Thoracic aorta (tissue), 2 donors: ENCODE measurements at places on chromosomes 13 and 19. TPM values are rescaled to one million over a fixed set of nuclear protein-coding genes. Genes with fewer than 3 reads are reported as not detected.
A peak's percentile ranks its signal among the peaks of the same experiment; 100 is the strongest.

The CEACAM1 gene
- total RNA-seq: 2.2 TPM

DNA sequence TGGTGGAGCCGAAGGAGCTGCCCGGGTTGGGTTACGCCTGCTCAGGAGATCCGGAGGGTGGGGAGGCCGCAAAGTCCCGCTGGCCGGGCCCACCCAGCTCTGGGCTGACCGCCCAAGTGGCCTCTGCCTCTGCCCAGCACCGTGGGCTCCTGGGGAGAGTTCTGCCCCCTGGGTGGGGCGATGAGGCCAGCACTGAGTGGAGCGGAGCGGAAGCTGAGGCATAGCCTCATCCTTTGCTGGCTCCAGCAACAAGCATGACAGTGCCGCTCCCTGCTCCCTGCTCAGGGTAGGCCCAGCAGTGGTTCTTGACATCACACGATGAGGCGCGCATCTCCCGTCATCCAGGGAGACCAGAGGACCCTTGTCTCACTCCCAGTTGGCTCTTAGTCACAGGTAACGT, 22.5 kb downstream of the CCDC8 start:
- no peaks in the 10 kb centered on the region for H3K27me3 ChIP-seq
- DNase-seq: no peak
- no peak overlapping the region for H3K4me3 ChIP-seq
- H3K4me1 ChIP-seq: peaks cover 46% of the 10 kb centered on the region

The LSR gene
- total RNA-seq: 9.3 TPM

- no peak for DNase-seq
- H3K36me3 ChIP-seq: no peaks in the 10 kb centered on the region
- no peak overlapping the region for H3K4me3 ChIP-seq
- H3K27me3 ChIP-seq: no peaks in the 10 kb centered on the region
- H3K4me1 ChIP-seq: peaks cover 27% of the 10 kb centered on the region
These were observed 92.7 kb downstream of the FGF14 start for GRCh38 chr13:102309110-102309509.

DNA sequence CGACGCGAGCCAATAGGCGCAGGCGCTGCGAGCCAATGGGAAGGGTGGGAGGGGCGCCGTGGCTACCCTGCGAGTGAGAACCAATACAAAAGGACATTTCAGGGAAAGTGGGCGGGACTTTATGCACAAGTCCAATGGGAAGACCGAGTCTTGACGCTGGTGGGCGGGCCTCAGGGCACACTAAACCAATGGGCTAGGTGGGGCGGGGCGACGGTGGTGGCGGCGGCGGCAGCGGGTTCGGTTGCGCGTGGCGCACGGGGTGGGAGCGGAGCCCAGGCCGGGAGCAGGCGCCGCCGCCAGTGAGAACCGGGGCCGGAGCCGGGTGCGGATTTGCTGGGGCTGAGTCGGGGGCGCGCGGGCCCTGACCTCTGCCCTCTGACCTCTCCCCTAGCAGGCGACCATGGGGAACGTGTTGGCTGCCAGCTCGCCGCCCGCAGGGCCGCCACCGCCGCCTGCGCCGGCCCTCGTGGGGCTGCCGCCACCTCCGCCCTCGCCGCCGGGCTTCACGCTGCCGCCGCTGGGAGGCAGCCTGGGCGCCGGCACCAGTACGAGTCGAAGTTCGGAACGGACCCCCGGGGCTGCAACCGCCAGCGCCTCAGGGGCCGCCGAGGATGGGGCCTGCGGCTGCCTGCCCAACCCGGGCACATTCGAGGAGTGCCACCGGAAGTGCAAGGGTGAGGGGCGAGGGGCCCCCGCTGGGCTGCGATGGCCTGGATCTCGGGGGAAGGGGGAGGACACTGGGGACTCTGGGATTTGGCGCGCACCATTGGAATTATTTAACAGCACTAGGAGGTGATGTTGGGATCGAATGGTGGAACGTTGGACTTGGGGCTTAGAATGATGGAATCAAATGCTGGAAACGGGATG, at the start of gene TOMM40:
TOMM40 (plus strand) TSS at position 239 of the 867 bp plus-strand sequence; CDS start at position 401, 162 bp downstream.
- H3K27me3 ChIP-seq: no peaks in the 10 kb centered on the region
- H3K27ac ChIP-seq: peak within 1 kb of the TSS; percentile 88
- peak within 1 kb of the TSS; percentile 86 for H3K4me3 ChIP-seq
- peak; percentile 99 for DNase-seq

The CEACAM4 gene
- total RNA-seq: 4.0 TPM

DNA sequence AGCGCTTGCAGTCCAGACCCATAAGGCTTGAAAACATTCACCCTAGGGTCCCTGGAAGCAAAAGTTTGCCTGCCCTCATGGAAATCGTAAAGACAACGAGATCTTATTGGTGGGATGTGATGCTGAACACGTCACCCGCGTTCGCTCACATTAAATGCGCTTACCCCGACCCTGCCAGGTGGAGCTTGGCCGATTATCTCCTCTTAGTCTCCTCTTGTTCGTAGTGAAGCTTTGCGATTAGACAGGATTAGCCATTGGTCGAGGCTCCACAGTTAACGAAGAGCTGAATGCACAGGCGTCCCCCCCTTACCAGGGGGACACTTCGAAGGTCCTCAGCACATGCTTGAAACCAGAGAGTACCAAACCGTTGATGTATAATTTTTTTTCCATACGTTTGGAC, 16.0 kb upstream of the KDM4B start:
- no peak overlapping the region for H3K4me3 ChIP-seq
- H3K27ac ChIP-seq: no peak overlapping the region
- H3K4me1 ChIP-seq: no peaks in the 10 kb centered on the region
- no peaks in the 10 kb centered on the region for H3K36me3 ChIP-seq

The GALP gene
- total RNA-seq: not detected

DNA sequence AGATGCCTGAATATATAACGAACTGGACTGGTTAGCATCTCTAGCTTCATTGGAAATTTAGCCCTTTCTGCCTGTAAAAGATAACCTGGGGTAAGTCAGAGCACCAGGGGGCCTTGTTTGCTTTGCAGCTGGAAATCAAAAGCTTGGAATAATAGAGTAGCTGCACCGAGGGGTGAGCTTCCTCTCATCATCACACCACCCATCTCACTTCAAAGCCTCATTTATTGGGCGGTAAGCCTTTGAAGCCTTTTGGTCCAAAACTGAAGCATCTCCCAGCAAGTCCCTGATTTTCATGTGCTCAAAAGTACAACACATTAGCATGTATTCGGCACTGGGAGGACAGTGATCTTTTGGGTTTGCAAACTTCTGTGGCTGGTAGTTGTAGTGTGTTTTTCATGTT, 405.1 kb downstream of the FOXO1 start:
- H3K4me1 ChIP-seq: peaks cover 12% of the 10 kb centered on the region
- no peak overlapping the region for H3K4me3 ChIP-seq
- H3K27me3 ChIP-seq: no peaks in the 10 kb centered on the region
- no peak for DNase-seq
- no peaks in the 10 kb centered on the region for H3K36me3 ChIP-seq

DNA sequence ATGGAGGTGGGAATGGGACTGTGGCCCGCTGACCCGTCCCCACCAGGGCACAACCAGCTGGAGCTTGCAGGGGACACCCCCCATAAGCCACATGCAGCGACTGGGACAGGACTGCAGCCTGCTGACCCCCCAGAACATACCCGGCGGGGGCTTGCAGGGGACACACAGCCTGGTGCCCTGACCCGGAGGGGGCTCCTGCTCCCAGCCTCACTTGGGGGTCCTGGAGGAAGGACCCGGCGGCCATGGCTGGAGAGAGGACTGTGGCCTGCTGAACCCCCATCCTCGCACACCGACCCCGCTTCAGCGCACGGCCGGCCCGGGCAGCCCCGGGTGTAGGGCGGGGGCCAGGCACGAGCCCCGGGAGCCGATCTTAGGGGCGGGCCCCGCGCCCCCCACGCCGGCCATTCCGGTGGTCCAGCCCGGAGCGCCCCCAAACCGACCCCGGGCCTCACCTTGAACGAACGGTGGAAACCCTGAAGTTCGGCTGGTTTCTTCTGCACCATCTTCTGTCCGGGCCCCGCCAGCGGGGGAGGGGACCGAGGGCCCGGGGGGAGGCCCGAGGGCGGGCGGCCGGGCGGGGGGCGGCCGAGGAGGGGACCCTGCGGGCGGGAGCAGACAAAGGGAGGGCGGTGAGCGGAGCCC, 574 bp downstream of the MKNK2 start:
- H3K36me3 ChIP-seq: peaks cover 13% of the 10 kb centered on the region
- H3K4me1 ChIP-seq: peaks cover 25% of the 10 kb centered on the region
- H3K27ac ChIP-seq: peak overlapping the region; percentile 89
- DNase-seq: no peak

GRCh38 chr19:1125601-1126467, 22.0 kb downstream of the GPX4 start:
- peaks cover 60% of the 10 kb centered on the region for H3K36me3 ChIP-seq
- H3K4me1 ChIP-seq: peaks cover 41% of the 10 kb centered on the region
- H3K27me3 ChIP-seq: no peaks in the 10 kb centered on the region
- no peak for DNase-seq

The ZDHHC20 gene
- total RNA-seq: 70.3 TPM

DNA sequence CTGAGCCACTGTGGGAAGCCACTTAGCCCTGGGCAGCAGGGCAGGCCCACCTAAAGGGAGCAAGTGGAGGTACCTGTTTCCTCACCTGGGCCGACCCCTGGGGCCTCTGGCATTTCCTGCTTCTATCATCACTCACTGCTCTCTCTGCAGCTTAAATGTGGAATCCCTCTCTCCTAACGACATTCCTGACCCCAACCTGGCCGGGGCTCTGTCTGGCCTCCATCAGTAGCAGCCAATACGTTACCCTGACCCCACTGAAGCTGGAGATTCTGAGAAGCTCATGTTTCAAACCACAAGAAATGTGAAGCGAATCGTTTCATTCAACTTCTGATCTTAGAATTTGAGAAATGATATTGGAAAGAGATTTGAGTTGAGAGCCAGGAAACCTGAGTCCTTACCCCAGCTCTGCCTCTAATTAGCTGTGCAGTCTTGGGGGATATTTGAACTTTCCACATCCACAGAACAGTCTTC, 39.9 kb downstream of the DOCK9 start:
- no peak for DNase-seq
- no peaks in the 10 kb centered on the region for H3K4me1 ChIP-seq
- no peak overlapping the region for H3K27ac ChIP-seq
- H3K36me3 ChIP-seq: no peaks in the 10 kb centered on the region

GRCh38 chr13:80262051-80262695, 78.8 kb downstream of the SPRY2 start:
- no peaks in the 10 kb centered on the region for H3K4me1 ChIP-seq
- H3K27ac ChIP-seq: no peak overlapping the region
- no peak overlapping the region for H3K4me3 ChIP-seq
- no peaks in the 10 kb centered on the region for H3K27me3 ChIP-seq

- peaks cover 9% of the 10 kb centered on the region for H3K36me3 ChIP-seq
- H3K27ac ChIP-seq: peak overlapping the region; percentile 99
- no peak for DNase-seq
- no peaks in the 10 kb centered on the region for H3K27me3 ChIP-seq
- H3K4me1 ChIP-seq: peaks cover 16% of the 10 kb centered on the region
These were observed 427 bp downstream of the ZNF160 start for GRCh38 chr19:53102756-53103233.

The TMPRSS9 gene
- total RNA-seq: 0.42 TPM

GRCh38 chr19:12112701-12113100, 27.4 kb downstream of the ZNF20 start:
- no peaks in the 10 kb centered on the region for H3K27me3 ChIP-seq
- no peak for DNase-seq
- H3K4me1 ChIP-seq: no peaks in the 10 kb centered on the region
- H3K36me3 ChIP-seq: peaks cover 26% of the 10 kb centered on the region
- no peak overlapping the region for H3K27ac ChIP-seq

DNA sequence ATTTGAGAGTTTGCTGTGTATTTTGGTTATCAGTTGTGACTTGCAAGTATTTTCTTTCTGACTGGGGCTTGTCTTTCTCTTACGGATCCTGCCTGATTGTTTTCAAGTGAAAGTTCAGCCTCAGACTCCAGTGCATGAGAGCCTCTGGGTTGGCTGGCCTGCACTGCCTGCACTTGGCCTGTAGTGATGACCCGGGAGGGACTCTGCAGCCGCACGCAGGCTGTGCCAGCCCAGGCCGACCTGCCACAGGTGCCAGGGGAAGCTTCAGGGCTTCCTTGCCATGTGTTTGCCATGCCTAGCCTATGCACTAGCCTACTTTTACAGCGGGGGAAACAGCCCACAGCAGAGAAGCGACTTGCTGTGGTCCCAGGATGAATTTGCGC, 77.0 kb downstream of the KDM4B start:
- DNase-seq: no peak
- peak overlapping the region; percentile 34 for H3K27ac ChIP-seq
- H3K36me3 ChIP-seq: peaks cover 25% of the 10 kb centered on the region
- H3K27me3 ChIP-seq: no peaks in the 10 kb centered on the region

DNA sequence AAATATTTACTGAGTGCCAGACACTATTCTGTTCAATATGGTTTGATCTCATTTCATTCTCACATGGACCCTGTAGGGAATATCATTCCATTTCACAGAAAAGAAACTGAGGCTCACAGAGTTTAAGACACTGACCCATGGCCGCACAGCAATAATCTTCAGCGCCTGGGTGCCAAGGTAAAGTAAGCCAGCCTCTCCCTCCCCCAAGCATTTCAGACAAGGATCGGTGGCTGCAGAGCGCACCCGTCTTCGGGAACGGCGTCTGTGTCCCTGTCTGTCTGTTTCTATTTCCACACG, 4.3 kb upstream of the PDE4A start:
- H3K27me3 ChIP-seq: no peaks in the 10 kb centered on the region
- H3K36me3 ChIP-seq: no peaks in the 10 kb centered on the region
- H3K4me3 ChIP-seq: peak overlapping the region; percentile 49
- peaks cover 25% of the 10 kb centered on the region for H3K4me1 ChIP-seq
- no peak overlapping the region for H3K27ac ChIP-seq

DNA sequence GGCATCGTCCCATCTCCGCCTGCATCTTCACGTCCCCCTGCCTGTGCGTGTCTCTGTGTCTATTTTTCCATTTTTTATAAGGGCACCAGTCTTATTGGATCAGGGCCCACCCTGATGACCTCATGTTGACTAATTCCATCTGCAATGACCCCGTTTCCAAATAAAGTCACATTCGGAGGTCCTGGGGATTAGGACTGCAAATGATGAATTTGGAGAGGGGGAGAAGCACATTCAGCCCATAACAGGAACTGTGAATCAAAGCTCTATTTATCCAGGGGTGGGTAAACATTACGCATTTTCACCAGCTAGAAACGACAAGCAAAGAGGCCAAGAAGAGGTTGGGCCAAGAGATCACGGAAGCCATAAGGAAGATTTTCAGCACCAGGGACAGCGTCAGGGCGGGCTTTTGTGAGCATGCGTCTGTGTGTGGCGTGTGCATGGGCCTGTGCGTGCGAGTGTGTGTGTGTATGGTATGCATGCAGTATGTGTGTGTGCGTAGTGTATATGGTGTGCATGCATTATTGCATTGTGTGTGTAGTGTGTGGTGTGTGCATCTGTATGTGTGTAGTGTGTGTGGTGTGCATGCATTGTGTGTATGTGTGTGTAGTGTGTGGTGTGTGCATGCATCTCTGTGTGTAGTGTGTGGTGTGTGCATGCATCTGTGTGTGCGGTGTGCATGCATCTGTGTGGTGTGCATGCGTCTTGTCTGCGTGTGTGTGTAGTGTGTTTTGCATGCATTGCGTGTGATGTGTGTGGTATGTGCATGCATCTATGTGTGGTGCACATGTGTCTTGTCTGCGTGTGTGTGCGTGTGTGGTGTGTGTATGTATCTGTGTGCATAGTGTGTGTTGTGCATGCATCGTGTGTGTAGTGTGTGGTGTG, 19.6 kb downstream of the CELF5 start:
- no peaks in the 10 kb centered on the region for H3K36me3 ChIP-seq
- no peak for DNase-seq
- no peaks in the 10 kb centered on the region for H3K27me3 ChIP-seq
- H3K4me3 ChIP-seq: no peak overlapping the region

The CAPN12 gene
- total RNA-seq: 2.1 TPM

The CLEC11A gene
- 35.3 TPM for total RNA-seq

The KCNN1 gene
- not detected for total RNA-seq

The OSCAR gene
- 8.0 TPM for total RNA-seq

- DNase-seq: no peak
- H3K27ac ChIP-seq: peak overlapping the region; percentile 83
- H3K4me3 ChIP-seq: peak overlapping the region; percentile 71
- no peaks in the 10 kb centered on the region for H3K36me3 ChIP-seq
- no peaks in the 10 kb centered on the region for H3K27me3 ChIP-seq
These were observed 982 bp upstream of the DACT3 start for GRCh38 chr19:46661735-46662592.
